Epithelial cell of proximal tubule (primary cell): ENCODE measurements at places on chromosomes 11 and 22.
A peak's percentile ranks its signal among the peaks of the same experiment; 100 is the strongest.

GRCh38 chr11:124075841-124076651, 34.9 kb upstream of the OR10G7 start:
- no peak for DNase-seq

- DNase-seq, result no peak
These were observed 86.5 kb downstream of the TRPC6 start for GRCh38 chr11:101497291-101497690.

DNA sequence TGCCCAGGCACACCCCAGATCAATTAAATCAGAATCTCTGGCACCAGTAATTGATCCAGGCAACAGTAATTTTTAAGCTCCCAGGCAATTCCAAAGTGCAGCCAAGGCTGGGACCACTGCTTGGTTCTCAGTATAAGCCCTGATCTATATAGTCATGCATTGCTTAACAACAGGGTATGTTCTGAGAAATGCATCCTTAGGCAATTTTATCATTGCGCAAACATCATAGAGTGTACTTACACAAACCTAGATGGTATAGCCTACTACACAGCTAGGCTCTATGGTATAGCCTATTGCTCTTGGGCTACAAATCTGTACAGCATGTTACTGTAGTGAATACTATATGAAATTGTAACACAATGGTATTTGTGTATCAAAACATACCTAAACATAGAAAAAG, 651 bp upstream of the C11orf42 start:
- DNase-seq, result no peak

GRCh38 chr11:97622795-97623194, 1233.0 kb downstream of the JRKL start:
- no peak for DNase-seq

- DNase-seq, result no peak
These were observed 32.1 kb upstream of the ACR start for GRCh38 chr22:50705851-50706351.

DNA sequence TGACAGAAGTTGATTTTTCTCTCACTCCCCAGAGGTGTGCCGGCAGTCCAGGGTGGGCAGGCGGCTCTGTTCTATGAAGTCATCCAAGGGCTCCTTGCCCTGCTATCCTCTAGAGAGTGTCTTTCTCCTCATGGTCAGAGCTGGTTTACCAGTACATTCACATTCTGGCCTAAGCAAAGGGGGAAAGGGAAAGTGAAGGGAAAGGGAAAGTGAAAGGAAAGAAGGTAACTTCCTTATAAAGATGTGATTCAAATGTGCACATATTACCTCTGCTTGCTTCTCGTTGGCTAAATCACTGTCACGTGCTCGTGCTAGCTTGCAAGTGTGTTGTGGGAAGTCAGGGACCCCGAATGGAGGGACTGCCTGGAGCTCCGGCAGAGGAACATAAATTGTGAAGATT, 2.9 kb upstream of the HTATIP2 start:
- no peak for DNase-seq

GRCh38 chr11:3216027-3216525, 2.5 kb downstream of the MRGPRG start:
- no peak for DNase-seq

GRCh38 chr11:100928426-100928825, 201.2 kb downstream of the PGR start:
- DNase-seq, result no peak

DNA sequence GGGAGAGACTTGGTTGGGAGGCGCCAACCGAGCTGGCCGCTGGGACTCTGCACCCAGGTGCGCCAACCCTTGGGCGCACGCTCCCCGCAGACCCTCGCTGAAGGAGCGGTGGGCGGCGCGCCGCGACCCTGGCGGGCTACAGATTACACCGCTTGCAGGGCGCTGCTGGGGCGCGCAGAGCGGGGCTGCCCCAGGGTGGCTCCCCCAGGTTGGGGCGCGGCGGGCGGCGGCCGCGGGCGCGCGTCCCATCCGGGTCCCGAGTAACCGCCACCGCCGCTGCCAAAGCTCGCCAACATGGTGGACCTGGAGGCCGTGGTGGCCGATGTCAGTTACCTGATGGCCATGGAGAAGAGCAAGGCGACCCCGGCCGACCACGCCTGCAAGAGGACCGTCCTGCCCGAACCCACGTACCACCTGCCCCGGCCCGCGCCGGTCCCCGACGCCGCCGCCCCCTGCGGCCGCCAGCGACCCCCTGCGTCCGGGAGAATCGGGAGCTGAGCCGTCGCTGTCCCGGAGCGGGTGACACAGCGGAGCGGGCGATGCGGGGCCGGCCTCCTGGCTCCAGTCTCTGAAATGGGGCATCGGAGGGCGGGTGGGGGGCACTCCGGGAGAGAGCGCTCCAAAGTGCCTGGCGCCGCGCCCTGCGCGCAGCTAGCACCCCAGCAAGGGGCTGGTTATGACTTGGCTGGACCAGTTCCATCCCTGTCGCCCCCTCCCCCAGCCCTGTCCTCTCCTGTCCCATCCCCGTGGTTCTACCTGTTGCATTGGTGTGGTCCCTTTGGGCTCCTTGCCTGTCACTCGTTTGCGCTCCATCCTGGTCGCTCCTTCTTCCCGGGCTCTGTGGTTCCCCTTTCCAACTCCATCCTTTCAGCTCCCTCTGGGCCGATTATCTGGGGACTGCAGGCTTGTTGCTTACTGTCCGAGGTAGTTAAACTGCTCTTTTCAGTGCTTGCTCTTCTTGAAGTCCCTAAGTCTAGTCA, 143.3 kb upstream of the GRK3 start:
- no peak for DNase-seq

- no peak for DNase-seq
These were observed 27.1 kb upstream of the TMA7B start for GRCh38 chr22:39932918-39933649.

GRCh38 chr22:25183949-25184619, 15.6 kb upstream of the CRYBB3 start:
- DNase-seq, result peak; percentile 64

GRCh38 chr22:38674888-38675287, 6.9 kb upstream of the TOMM22 start:
- DNase-seq, result no peak

DNA sequence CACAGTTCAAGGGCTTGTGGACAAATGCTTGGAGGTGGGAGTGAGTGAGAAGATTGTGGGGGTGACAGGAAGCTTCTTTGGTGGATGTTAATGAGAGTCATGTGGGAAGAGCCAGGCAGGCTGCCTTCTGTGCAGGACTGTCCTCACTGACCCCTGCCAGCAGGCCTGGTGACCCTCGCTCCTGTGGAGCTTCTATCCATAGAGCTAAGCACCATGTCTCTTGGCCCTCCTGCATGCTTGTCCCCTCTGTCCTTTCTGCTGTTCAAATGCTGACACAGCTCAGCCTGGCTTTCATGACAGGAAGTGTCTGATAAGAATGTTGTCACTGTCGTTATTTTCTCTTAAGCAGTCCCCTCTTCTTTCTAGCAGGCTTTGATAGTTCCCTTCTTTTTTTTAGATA, 37.6 kb downstream of the NAT10 start:
- no peak for DNase-seq

DNA sequence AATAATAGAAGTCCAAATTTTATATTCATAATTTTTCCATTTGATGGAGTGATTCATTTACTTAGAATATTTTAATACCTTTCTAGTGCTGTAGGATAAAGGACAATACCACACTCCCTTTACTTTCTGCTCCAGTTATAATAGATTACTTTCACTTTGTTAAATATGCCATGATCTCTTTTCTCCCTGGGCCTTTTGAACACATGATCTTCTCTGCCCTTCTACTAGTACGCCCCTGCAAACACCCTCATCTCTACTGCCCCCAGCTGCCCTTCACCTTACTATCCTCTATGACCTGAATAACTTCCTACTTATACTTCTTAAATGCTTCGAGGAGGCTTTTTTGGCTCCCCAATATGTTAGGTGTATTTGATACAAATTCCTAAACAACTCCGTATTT, 177.3 kb downstream of the GUCY1A2 start:
- no peak for DNase-seq

DNA sequence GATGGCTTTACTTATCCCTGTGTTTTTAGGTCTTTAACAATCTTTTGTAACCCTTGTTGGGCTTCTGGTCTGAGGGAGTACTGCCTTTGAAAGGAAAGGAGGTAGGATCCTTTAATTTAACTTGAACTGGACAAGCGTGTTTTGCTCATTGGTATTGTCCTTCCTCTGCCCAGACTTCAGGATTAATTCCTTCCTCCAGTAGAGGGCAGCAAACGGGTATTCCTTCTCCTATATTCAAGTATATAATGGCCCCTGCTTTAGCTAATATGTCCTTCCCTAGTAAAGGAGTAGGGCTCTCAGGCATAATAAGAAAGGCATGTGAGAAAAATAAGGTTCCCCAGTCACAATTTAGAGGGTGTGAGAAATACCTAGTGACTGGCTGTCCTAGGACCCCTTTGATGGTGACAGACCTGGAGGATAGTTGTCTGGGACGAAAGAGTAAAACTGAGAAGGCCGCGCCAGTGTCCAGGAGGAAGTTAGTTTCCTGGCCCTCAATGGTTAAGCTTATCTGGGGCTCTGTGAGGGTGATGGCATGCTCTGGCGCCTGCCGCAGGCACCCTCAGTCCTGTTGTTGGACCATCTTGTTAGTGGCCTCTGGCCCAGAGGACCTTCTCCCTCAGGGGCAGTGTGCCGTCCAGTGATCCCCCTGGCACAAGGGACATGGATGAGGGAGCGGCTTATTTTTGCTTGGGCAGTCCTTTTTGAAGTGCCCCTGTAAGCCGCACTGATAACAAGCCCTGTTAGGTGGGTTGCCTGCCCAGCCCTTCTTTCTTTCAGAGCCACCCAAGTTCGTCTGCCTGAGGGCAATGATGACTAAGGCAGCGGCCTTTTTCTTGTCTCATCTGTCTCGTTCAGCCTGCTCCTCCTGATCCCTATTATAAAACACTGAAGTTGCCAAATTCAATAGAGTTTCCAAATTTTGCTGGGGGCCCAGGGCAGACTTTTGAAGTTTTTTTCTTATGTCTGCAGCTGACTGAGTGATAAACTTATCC, 51.8 kb downstream of the C11orf71 start:
- no peak for DNase-seq

- no peak for DNase-seq
These were observed 2.0 kb downstream of the NHERF4 start for GRCh38 chr11:119187123-119187892.

DNA sequence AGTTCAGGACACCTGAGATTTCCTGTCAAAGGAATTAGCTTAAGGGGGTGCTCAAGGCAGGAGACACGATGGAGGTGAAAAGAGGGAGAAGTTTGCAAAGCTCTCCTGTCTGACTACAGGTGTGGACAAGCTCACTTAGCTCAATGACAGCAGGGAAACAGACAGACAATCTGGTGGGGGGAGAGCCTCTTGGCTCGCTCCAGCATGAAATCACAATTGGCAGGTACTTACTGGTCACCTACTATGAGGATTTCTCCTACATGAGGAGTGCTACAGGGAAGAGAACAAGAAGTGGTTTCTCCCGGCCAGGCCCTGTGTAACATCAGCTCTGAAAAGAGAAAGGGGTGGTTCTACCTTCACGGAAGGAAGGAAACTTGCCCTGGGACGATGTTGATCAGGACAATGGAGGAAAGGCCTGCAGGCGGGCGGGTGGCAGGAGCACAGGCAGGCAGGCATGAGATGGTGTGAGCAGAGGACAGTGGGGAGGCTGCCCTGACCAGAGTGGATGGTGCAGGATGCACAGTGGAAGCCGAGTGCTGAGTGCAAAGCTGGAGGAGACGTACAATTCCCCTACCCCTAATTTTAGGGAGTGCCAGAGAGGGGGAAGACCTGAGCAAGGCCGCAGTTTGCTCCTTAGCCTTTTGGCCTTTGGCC, 57.9 kb upstream of the CRTAM start:
- no peak for DNase-seq

DNA sequence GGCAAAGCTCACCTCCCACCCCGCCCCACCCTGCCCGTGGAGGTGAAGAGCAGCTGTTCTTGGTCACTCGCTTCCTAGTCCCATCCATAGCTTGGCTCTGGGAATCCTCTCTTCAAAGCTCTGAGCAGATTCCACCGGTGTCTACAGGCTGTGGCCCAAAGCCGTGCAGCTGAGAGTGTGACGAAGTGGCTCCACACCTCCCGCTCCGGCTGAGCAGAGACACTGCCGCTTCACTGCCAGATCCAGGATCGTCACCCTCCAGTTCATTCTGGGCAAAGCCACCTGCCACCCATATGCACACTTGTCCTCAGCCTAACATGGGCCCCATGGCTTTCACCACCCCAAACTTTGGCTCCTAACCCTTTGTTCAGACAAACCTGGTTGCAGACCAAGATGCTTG, 532.9 kb upstream of the B3GAT1 start:
- DNase-seq, result no peak

DNA sequence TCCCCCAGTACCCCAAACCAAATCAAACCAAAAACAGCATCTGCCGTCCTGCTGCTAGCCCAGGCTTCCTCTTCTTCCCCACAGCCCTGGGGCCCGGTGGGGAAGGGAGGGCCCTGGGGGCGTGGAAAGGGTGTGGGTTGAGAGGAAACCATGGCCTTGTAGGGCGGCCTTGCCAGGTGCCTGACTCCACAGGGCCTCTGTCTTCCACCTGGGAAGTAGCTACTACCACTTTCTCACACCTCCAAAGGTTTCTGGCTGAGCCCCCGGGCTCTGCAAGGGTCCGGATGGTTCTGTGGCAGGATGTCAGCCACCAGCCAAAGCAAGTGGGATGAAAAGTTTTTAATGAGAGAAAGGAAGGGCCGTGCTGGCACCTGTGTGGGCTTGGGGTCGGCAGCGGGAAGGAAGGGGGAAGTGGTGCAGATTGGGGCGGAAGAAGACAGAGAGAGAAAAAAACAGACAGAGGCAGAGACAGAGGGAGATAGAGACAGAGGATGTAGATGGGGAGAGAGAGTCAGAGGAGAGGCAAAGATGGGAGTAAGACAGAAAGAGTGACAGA, 10.5 kb downstream of the TPST2 start:
- no peak for DNase-seq

DNA sequence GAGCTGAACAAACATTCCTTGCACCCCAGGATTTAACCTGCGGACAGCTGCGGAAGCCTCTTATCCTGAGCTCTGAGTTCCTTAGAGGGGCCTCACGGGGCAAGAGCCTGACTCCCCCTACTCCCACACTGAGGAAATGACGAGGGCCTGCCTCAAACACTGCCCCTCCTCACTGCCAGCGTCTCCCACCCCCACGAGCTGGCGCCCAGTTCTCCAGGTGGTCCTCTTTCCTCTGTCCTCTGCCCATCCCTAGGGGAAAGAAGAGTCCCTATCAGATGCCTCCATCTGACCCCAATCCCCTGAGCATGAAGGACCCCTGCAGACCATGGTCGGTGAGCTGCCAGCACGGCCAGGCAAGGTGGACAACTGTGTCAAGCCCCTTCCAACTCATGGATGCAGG, 14.3 kb downstream of the CHST1 start:
- no peak for DNase-seq
